ENCODE measurements at places on chromosomes 4 and X.

GRCh38 chr4:184217634-184218033 lies at the start of gene ENPP6:
ENPP6 (minus strand) TSS chr4:184217873; CDS start chr4:184217819, 54 bp downstream.
- no peak for DNase-seq

GRCh38 chr4:150173982-150174398 lies 95.7 kb downstream of the DCLK2 start:
- DNase-seq = no peak

- DNase-seq = peak; percentile 73
Observed at GRCh38 chrX:120269373-120270035, 18.9 kb downstream of the ZBTB33 start.

GRCh38 chr4:115720611-115721010 lies 607.2 kb upstream of the NDST4 start:
- no peak for DNase-seq

- DNase-seq = no peak
Observed at GRCh38 chr4:44538534-44538933, 89.9 kb upstream of the KCTD8 start.

- peak; percentile 81 for DNase-seq
Observed at GRCh38 chrX:66046612-66047235, 6.8 kb upstream of the VSIG4 start.

DNA sequence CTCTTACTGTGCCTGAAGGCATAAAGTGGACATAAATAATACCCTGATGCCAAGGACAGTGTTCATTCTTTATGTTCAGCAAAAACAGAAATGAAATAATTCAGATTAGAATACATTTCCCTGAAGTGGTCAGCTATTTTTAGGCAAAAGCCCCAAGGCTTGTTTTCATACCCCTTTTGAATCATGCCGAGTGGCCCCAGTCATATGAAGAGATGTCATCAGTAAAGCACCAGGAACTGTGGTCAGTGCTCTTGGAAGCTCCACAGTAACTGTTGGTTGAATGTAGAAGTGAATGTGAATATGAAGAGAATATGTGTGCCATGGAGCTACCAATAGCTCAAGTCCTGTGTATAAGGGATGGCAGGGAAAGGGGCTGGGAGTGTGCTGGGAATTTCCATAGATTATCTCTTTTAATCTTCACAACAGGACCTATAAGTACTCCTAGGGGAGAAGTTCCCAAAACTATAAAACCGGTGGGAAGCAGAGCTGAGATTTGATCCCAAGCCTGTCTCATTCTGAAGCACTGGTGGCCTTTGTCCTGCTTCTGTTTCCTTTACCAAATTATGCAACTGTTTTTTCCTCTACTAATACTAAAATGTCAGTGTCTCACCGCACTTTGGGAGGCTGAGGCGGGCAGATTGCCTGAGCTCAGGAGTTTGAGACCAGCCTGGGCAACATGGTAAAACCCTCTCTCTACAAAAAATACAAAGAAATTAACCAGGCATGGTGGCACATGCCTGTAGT lies 52.6 kb downstream of the FNIP2 start:
- peak; percentile 95 for DNase-seq

GRCh38 chr4:139761461-139761860 lies 95.8 kb downstream of the MGST2 start:
- no peak for DNase-seq

DNA sequence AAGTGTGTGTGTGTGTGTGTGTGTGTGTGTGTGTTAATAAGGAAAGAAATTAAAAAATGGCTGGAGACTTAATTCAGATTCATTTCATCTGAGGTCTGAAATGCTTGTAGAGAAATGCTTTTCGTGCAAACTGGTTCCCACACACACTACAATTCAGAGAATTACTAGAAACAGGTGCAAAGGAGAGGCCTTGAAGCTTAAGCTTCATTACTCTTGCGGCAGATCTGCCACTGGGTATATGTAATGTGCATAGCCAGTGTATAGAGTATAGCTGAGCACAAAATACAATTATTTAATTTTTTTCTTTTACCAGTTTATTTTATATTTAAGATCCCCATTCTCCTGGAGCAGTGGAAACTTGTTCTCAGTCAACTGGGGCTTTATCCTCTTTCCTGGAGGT lies 31.8 kb upstream of the MAGEB10 start:
- DNase-seq = no peak

GRCh38 chr4:48879561-48880442 lies 26.8 kb downstream of the OCIAD2 start:
- DNase-seq = no peak

DNA sequence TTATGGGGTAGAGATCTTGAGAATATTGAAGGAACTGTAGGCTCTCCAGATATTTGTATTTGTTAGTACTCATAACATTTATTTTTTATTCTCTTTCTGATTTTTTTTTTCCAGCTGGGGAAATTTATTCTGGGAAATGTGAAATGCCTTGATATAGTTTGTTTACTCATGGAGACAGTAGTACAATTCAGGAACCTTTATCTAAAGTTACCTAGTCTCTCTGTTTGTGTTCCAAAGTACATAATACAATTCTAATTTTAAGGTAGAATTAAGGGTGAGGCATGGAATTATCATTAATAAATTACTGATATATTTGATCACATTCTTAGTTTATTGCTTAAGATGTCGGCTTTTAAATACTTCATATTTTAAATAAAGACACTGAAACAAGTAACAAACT lies 114.0 kb downstream of the RS1 start:
- DNase-seq = no peak

DNA sequence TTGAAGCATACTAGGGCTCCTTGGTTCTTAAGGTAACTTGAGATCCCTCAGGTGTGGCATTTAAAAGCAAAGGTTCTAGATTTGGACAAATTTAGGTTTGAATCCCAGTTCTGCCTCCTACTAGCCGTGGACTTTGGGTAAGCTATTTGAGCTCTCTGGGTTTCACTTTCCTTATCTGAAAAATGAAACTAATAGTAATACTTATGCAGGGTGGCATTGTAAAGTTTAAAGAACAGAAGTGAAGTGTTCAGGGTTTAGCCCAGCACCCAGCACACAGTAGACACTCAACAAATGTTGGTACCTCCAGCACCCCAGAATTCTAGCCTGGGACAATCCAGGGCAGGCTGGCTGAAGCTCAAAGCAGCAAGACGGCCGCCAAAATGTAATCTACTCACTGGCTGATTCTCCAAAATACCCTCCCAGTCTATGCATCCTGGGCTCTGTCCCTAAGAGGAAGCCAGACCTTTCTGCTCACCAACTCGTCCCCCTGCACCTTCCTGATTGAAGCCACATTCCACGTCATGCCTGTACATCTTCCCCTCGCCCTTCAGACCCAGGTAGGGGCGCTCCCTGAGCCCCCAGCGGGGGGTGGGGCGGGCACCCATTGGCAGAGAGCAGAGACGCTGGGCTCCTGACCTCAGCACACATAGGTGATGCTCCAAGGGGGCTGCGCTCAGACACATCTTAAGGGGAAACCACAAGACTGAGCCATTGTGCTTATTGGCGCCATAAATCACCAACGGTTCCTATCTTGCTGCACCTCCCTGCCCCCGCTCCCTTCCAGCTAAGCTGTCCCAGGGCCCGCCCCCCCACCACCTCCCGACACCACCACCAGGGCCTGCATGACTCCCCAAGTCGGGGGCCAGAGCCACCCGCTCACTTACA lies 160.6 kb downstream of the BCOR start:
- DNase-seq = peak; percentile 43

- no peak for DNase-seq
Observed at GRCh38 chrX:36568946-36569345, 439.2 kb upstream of the FAM47C start.

DNA sequence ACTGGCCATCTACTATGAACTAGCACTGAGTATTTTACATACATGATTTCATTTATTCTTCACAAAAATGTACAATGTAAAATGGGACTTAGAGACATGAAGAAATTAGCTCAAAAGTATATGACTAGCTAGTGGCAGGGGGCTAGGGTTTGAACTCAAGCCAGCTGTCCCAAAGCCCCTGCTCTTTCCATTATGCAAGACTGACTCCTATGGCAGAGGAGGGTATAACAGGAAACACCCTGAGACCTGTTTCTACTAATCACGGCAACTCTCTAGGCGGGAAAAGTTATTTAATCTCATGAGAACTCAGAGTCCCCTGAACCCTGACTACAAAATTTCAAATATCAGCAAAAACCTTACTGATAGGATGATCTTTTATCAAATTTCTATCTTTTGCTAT lies 150.6 kb downstream of the PRDM5 start:
- DNase-seq = no peak

DNA sequence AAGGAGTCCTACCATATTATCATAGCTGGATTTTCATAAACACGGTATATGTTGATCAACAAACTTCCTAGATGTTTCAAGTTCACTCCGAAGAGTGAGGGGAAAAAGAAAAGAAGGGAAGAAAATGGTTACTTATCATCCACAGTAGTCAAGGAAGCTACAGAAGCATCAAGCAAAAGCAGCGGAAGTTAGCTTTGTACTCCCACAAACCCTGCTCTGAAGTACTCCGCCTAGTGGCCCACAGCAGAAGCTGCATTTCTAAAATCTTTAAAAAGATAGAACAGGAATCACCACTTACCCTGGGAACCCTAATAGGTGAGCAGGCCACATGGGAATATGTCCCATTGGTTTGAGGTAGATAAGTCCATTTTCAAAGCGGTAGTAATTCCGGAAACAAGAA lies 28.5 kb upstream of the FRG1 start:
- no peak for DNase-seq

DNA sequence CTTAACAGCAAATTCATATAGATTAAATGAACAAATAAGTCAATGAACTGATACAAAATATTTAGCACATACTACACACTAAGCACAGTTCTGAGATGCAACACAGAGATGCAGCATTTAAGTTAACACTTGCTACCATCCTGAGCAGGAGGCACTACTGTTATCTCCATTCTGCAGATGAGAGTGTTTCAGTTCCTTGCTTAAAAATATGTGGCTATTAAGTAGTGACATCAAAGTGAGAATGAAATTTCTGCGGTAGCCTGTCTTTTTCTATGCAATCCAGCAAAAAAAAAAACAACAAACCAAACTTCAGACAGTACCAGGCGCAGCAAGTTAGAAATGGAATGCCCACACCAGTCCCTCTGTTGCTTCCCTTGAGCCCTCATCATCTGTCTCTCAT lies 90.8 kb downstream of the SHISA3 start:
- no peak for DNase-seq

- no peak for DNase-seq
Observed at GRCh38 chr4:41205854-41206460, 8.4 kb downstream of the APBB2 start.

DNA sequence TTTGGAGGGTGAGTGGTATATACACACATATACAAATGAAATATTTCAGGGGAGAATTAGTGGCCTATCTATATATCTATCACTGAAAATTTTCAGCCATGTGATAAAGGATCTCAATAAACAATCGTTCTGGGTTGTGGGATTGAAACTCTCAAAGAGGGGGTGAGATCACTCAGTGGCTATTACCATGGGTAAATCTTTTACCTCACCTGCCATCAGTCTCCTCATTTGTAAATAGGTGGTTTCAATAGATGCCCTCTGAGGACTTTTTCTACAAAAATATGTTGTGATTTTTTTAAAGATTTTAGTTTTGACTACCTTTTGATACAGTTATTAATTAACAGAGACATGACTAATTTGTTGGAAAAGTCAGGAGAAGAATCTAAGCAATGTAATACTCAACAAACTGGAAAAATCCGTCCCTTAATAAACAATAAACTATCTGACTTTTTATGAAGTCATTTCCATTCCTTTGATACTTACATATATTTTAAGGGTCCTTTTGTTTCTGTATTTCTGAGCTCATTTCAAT lies 192.8 kb downstream of the MAD2L1 start:
- DNase-seq = no peak

- no peak for DNase-seq
Observed at GRCh38 chr4:40143926-40144508, 52.8 kb upstream of the RHOH start.

GRCh38 chrX:31092476-31092875 lies 20.6 kb upstream of the FTHL17 start:
- no peak for DNase-seq

DNA sequence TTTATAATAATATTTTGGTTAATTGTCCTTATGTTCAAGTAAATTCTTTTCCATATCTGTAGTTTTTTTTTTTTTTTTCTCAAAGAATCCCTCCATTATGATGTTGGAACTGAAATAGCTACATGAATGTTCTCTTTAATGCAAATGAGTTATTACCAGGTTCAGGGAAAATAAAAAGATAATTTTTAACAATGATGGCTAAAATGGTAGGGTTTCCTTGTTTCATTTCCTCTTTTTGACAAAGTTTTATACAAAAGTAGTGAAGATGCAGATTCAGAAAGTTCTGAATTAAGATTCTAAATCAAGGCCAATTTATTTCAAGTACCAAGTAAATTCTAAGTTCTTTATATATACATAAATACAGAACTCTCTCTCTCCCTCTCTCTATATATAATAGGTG lies 779.0 kb upstream of the INTU start:
- DNase-seq = no peak

Data from suppressor macrophage treated with lipopolysaccharide for 4 hours (primary cell).